T-helper 2 cell (primary cell): ENCODE measurements at places on chromosomes 7 and 10.

DNA sequence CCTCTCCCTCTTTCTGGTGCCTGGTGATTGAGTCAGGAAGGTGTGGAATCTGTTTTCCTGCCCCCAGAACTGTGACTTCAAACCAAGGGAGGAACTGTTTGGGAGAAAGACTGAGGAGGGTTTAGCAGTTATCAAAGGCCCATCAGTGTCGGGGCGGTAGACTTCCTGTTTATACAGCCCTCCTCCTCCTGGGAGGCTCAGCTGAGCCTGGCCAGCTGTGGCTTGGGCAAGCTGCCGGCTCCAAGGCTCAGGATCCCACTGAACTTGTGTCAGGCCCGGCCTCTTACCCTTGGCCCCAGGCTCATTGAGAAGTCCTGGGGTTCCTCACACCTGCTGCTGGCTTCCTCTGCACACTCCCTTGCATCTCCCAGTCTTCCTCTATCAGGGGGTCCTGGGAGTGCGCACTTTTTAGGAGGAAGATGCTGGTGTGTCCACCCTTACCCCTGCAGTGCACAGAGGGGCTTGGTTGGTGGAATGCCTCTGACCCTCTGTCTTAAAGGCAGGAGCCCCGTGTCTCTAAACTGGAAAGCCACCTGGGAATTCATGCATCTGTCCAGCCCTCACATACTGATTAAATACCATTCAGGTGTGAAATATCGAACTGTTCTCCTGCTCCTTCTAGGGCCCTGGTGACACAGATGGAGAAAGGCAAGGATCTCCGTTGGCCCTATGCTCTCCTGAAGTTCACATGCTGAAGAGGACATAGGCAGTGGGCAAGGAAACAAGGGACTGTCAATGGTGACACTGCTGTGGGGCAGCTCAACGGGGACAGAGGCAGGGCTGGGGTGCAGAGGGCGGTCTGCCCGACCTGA, 32.4 kb downstream of the CXCL12 start:
- no peak for DNase-seq

DNA sequence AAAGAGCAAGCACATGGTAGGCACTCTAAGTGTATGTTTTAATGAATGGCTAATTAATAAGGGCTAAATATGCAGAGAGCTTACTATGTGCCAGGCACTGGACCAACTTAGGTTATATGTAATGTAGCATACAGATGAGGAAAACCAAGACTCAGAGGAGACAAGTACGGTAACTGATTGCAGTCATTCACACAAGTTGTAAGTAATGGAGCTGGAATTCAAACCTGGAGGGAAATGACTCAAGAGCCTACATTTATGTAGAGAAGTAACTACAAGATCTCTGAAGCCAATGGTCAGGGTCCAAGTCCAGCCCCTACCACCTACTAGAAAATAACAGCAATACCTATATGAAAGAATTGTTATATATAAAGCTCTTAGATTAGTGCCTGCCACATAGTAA, 97.3 kb upstream of the KCNIP2 start:
- no peak for DNase-seq

DNA sequence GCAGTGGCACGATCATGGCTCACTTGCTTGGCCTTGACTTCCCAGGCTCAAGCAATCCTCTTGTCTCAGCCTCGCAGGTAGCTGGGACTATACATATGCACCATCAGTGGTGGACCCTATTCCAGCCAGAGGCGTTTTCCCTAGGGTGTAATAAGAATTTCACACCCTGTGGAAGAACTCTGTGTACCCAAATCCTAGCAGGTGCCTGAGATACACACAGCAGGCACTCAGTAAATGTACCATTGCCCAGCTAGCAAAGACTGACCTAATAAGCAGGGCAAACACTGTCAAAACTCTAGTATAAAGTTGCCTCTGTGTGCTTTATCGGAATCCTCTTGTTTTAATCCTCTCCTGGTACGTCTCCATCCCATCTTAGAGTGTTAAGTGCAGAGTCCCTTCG, 33.7 kb upstream of the BHLHA15 start:
- no peak for DNase-seq

GRCh38 chr10:17179002-17179401, 22.5 kb downstream of the TRDMT1 start:
- DNase-seq: no peak

- DNase-seq: no peak
Measured at GRCh38 chr10:27659786-27660185, 85.8 kb downstream of the MKX start.

- DNase-seq: no peak
Measured at GRCh38 chr7:81715984-81716588, 53.8 kb downstream of the HGF start.

- no peak for DNase-seq
Measured at GRCh38 chr7:80027611-80028173, 106.9 kb upstream of the GNAI1 start.

DNA sequence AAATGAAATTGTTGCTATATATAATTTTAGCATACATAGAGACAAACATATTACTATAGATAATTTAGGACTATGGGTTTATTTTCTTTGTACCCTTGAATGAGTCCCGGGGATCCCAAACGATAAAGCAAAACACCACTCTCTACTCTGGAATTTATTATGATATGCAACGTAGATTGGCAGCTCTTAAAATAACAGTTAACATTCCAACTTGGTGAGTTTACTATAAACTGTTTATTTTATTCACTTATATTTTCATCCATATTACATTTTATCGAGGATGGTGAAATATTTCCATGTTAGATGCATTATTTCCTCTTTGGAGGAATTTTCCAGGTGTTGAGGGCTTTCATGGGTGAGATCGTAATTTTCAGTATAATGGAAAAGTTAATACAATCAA, 138.7 kb upstream of the DGKB start:
- no peak for DNase-seq

DNA sequence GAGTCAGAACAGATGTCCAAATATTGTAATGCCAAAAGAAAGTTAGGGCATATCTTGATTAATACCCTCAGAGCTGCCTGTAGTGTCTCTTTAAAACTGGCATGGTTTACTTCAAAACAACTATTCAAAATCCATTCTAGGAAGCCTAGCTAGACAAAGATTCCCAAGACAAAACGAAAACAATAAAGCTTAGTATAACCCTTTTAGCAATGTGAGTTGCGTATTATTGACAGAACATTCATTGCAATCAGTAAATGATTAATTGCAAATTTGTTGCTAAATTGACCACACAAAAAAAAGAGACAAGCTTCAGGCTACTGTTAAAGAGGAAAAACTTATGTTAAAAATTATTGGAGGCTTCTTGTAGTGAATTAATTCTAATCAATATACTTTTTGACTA, 406.9 kb downstream of the DGKB start:
- no peak for DNase-seq

DNA sequence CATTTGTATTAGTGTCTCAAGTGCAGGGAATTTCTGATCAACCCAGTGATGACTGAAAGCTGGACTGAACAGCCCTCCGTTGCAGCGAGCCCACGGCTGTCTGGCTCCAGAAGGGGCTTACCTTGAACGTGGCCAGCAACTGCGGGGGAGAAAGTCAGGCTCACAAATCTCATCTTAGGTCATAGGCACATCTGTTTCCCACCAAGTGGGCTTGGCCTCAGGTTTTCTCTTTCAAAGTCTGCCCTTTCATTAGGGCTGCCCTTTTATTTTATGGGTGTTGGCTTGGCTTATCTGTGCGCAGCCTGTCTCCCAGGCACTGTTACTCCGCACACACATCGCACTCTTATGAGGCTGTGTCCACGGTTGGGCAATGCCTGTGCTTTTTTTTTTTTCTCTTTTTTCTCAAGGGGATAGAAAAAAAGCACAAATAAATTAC, 178.0 kb downstream of the JCAD start:
- no peak for DNase-seq

GRCh38 chr7:50591480-50592438, 26.6 kb upstream of the DDC start:
- no peak for DNase-seq

GRCh38 chr7:30817371-30817767, 46.2 kb downstream of the MINDY4 start:
- DNase-seq: no peak

DNA sequence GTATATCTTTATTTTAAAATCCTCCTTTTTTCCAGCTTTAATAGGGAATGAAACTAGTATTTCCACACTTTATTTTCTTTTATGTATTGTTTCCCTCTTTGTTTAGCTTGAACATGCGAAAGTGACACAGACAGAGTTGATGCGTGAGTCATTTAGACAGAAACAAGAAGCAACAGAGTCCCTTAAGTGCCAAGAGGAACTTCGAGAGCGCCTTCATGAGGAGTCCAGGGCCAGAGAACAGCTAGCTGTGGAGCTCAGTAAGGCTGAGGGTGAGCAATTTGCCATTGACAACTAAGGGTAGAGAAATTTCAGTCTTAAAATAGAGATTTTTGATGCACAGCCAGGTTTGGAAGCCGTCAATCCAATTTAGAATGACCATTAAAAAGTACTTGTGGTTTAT, 73.1 kb downstream of the CYP51A1 start:
- no peak for DNase-seq

- no peak for DNase-seq
Measured at GRCh38 chr10:13648425-13648824, 61.7 kb downstream of the PRPF18 start.

GRCh38 chr7:28697913-28698563, 260.1 kb downstream of the TRIL start:
- no peak for DNase-seq

DNA sequence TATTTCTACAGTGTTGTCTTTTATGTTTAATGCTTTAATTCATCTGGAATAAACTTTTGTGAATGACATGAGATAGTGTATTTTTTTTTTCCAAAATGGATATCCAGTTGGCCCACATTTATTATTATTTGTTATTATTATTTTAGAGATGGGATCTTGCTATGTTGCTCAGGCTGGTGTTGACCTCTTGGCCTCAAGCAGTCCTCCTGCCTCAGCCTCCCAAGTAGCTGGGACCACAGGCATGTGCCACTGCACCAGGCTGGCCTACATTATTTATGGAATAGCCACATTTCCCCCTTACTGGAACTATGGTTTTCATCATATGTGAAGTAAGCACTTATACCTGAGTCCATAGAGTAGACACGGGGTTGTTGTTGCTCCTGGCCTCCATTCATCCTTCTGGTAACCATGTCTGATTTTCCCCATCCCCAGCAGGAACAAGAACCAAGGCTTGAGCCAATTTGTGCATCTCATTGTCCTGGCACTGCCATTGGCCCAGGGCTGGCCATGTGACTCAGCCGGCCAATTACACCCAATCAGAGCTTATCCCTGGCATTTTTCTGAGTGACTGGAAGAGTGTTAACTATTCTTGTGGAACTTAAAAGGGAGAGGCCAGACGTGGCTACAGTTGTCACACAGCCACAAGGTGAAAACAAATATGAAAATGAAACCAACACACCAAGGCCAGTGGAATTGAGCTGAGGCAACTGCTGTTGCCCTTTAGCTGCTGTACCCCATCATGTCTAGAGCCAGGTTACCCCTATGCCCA, 23.1 kb downstream of the PRF1 start:
- DNase-seq: no peak

GRCh38 chr10:125009661-125010161, 67.8 kb downstream of the ZRANB1 start:
- DNase-seq: no peak

DNA sequence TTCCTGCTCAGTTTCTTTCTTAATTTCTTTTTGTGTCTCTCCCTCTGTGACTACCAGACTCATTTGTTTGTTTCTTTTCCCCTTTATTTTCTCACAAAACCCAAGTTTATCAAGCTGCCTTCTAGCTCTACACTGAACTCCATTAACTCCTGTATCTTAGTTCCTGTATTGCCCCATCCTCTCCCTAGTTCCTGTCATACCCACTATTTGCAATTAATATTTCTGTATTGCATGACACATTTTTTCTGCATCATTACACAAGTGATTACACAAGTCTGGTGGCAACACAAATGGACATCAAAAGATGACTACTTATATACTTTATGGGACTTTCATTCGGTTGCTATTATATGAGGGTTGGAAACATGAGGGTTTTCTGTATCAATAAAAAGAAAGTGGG, 26.9 kb upstream of the OR9A4 start:
- no peak for DNase-seq

- no peak for DNase-seq
Measured at GRCh38 chr10:73494877-73495225, 973 bp downstream of the PPP3CB start.

DNA sequence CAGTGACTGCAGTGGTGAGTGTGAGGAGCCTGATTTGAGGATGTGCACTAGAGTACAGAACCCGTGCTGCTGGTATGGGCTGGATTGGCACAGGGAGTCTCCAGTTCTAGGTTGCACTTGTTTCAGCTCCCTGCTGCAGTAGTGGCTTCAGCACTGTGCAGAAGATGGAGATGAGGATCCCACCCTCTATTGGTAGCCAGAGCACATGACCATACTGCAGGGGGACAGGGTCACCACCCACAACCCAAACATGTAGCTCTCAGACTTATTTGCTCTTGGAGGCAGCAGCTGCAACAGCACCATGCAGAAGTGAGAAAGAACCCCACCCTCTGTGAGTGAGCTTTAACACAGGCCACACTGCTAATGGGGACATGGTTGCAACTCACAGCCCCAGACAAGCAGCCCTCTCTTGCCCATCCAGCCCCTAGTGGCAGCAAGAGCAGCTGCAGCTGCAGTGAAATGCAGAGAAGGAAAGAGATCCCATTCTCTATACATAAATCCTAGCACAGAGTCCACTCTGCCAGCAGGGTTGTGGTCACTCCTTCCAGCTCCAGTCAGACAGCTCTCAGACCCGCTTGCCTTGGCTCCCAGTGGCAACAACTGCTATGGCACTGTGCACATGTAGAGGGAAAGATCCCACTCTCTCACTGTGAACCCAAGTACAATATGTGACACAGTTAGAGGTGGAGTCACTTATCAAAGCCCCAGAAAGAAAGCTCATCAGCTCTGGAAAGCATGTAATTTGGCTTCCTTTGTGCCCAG, 51.4 kb upstream of the SCIN start:
- no peak for DNase-seq

DNA sequence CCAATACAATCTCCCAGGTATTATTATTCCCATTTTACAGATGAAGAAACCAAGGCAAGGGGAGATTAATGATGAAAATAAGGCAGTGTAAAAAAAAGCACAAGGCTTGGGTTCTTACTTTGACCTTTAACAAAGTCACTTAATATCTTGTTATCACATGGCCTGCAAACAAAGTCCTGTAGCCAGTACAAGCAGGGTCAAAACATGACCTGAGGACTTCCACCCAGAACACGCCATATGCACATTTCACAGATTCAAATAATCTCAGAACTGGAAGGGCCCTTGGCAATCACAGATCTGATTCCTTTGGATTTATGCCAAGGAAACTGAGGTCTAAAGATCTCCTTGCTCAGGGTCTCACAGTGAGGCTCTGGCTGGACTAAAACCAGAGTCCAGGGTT, 162.1 kb downstream of the KCNMA1 start:
- no peak for DNase-seq

- no peak for DNase-seq
Measured at GRCh38 chr10:76738991-76739390, 898.6 kb downstream of the KCNMA1 start.

- no peak for DNase-seq
Measured at GRCh38 chr10:59098831-59099452, 77.5 kb upstream of the PHYHIPL start.
